Melanocyte of skin (primary cell): ENCODE measurements at places on chromosomes 7 and 10. TPM values are rescaled to one million over a fixed set of nuclear protein-coding genes. Genes with fewer than 3 reads are reported as not detected.

Gene SPAM1
- total RNA-seq: not detected in 2 replicates

Gene CALHM3
- not detected in 2 replicates for total RNA-seq

Gene SKIDA1
- under 0.01 and 0.34 TPM in 2 replicates for total RNA-seq

Gene SEMA3A
- total RNA-seq: 2.8 and 2.9 TPM in 2 replicates

Gene CLCN1
- not detected in 2 replicates for total RNA-seq

Gene PDE6C
- not detected in 2 replicates for total RNA-seq

Gene RNF32
- 0.36 and 0.69 TPM in 2 replicates for total RNA-seq
